ENCODE measurements at places on chromosomes 11 and 22.

DNA sequence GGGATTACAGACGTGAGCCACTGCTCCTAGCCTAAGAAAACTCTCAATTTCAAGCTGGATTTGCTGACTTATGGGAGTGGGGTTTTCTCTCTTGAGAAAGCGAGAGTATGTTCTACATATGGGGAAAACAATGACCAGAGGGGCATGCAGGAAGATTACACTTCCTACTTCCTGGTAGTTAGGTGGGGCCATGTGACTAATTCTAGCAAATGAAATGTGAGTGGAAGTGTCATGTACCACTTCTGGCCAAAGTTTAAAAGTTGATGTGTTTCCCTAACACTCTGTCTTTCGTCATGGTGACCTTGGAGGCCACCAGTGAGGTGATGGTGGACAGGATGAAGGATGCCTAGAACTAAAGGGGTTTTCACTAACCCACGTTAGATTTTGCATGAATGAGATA is 50.5 kb downstream of the PARVG start:
- H3K27ac ChIP-seq, result no peak overlapping the region
- H3K36me3 ChIP-seq, result no peaks in the 10 kb centered on the region
- no peak overlapping the region for H3K4me3 ChIP-seq
- H3K27me3 ChIP-seq, result peaks cover under 1% of the 10 kb centered on the region
- DNase-seq, result no peak

DNA sequence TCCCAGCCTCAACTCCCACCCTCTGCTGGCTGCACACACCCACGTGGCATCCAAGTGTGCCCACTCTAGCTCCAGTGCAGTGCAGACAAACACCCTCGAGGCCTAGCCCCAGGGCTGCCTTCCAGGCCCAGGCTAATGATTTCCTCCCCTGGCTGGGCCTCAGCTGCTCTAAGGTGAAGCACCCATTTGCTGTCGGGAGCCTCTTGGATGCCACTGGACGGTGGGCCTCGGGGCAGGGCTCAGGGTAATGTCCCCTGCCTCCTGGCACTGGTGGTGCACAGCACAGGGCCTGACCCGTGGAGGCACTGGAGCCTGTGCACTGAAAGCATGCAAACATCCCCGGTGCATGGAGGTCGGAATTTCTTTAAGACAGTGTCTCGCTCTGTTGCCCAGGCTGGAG is 635.2 kb downstream of the TBC1D22A start:
- no peak for DNase-seq
- H3K27ac ChIP-seq, result no peak overlapping the region
- no peaks in the 10 kb centered on the region for H3K4me1 ChIP-seq
- no peak overlapping the region for H3K4me3 ChIP-seq
- no peaks in the 10 kb centered on the region for H3K36me3 ChIP-seq

DNA sequence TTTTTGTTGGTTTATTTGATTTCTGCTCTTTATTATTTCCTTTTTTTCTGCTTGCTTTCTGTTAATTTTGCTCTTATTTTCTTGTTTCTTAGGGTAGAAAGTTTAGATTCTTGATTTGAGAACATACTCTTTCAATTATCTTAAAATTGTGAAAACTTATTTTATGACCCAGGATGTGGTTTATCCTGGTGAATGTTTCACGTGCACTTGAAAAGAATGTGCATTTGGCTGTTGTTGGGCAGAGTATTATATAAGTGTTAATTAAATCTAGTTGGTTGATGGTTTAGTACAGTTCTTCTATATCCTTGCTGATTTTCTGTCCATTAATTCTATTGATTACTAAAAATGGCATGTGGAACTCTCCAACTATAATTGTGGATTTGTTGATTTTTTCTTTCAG is 66.9 kb upstream of the NARS2 start:
- H3K27ac ChIP-seq, result no peak overlapping the region
- peaks cover 7% of the 10 kb centered on the region for H3K36me3 ChIP-seq
- no peak overlapping the region for H3K4me3 ChIP-seq
- DNase-seq, result no peak

- peaks cover 8% of the 10 kb centered on the region for H3K4me1 ChIP-seq
- H3K36me3 ChIP-seq, result no peaks in the 10 kb centered on the region
- DNase-seq, result no peak
- H3K27me3 ChIP-seq, result peaks cover 10% of the 10 kb centered on the region
Observed at GRCh38 chr22:24997023-24997422, 44.5 kb downstream of the KIAA1671 start.

DNA sequence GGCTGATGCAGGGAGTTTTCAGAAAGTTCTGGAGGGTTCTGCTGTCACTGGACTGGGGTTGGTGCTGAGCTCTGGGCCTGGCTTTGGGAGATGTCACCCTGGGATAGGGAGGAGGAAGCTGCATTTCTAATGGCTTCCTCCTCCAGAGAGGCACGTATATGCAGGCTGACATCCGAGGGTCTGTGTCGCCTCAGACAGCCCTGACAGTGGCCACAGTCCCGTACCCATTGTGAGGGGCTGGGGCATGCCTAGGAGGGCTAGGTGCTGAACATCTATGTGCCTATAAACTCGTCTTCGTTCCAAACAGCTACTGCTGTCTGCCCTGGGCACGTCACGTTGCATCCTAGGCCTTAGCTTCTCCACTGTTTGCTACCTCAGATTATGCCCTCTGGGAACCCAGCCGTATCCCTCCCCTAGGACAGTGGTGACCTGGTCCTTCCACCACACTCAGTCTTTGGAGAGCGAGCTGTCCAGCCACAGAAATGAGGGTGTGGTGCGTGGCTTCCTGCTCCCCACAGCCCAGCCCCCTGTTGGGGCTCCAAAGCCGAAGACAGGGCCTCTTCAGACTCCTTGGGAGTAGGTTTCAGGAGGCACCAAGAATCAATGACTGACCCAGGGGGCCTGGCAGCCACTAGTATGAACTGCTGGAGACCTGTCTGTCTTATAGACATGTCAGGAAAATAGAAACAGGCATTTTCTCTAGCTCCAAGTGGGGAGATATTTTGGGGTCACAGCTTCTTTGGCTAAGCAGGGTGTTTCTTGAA is 26.4 kb downstream of the ADAMTS15 start:
- no peaks in the 10 kb centered on the region for H3K27me3 ChIP-seq
- H3K4me1 ChIP-seq, result no peaks in the 10 kb centered on the region
- no peak for DNase-seq
- H3K36me3 ChIP-seq, result no peaks in the 10 kb centered on the region

DNA sequence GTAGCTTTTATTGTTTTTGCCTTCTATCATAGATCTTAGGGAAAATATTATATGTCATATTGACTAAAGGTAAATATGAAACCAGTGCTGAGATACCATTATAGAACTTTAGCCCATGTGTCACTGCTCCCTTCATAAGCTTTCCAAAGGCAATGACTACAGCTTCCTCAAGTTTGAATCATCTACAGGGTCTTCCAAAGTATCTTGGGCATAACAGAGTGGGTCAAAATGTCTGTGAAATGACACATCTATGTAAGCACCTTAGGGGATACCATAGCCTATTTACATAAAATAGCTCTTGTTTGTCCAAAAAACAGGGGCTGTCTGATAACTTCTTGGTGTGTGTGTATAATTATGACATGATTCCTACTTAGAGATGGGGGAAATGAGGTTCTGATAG is 52.5 kb downstream of the RELT start:
- H3K4me1 ChIP-seq, result peaks cover 3% of the 10 kb centered on the region
- DNase-seq, result no peak
- no peaks in the 10 kb centered on the region for H3K27me3 ChIP-seq
- no peak overlapping the region for H3K27ac ChIP-seq
- H3K4me3 ChIP-seq, result no peak overlapping the region
- no peaks in the 10 kb centered on the region for H3K36me3 ChIP-seq

GRCh38 chr22:26281941-26282340 is 112.7 kb downstream of the SEZ6L start:
- H3K36me3 ChIP-seq, result no peaks in the 10 kb centered on the region
- H3K4me1 ChIP-seq, result no peaks in the 10 kb centered on the region
- no peak overlapping the region for H3K27ac ChIP-seq
- peaks cover 15% of the 10 kb centered on the region for H3K27me3 ChIP-seq

- no peak overlapping the region for H3K27ac ChIP-seq
- H3K4me3 ChIP-seq, result no peak overlapping the region
- no peaks in the 10 kb centered on the region for H3K27me3 ChIP-seq
- peaks cover 4% of the 10 kb centered on the region for H3K4me1 ChIP-seq
- no peak for DNase-seq
- no peaks in the 10 kb centered on the region for H3K36me3 ChIP-seq
Observed at GRCh38 chr11:11036185-11036847, 178.5 kb upstream of the ZBED5 start.

- peaks cover 3% of the 10 kb centered on the region for H3K27me3 ChIP-seq
- H3K27ac ChIP-seq, result no peak overlapping the region
- no peaks in the 10 kb centered on the region for H3K36me3 ChIP-seq
- no peaks in the 10 kb centered on the region for H3K4me1 ChIP-seq
Observed at GRCh38 chr22:47296405-47297260, 534.2 kb downstream of the TBC1D22A start.

DNA sequence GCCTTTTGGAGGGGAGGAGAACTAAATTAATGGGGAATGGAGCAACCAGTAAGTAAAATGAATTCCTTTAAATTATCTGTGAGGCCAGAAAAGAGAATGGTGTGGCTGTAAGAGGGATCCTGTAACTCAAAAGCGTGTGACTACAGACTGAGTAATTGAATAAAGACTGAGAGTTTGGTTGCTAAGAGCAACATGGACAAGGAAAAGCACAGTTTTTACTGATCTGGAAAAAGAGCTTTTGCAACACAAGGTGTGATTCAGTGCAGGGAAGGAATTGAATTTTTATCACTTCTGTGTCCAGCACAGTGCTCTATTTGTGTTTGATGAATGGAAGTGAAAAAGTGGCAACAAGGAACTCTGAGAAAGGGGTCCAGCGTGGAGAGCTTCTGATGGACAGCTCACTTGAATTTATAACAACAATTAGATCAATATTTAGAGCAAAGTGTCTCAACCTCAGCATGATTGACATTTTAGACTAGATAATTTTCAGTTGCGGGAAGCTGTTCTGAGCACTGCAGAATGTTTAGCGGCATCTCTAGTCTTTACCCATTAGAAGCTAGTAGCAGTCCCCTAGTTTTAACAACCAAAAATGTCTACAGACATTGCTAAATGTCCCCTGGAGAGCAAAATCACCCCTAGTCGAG is 202.8 kb upstream of the BDNF start:
- H3K27ac ChIP-seq, result no peak overlapping the region
- no peaks in the 10 kb centered on the region for H3K27me3 ChIP-seq
- no peak for DNase-seq
- no peak overlapping the region for H3K4me3 ChIP-seq
- H3K36me3 ChIP-seq, result no peaks in the 10 kb centered on the region

- H3K36me3 ChIP-seq, result no peaks in the 10 kb centered on the region
- H3K27ac ChIP-seq, result no peak overlapping the region
- no peaks in the 10 kb centered on the region for H3K4me1 ChIP-seq
- peaks cover 6% of the 10 kb centered on the region for H3K27me3 ChIP-seq
Observed at GRCh38 chr11:2098691-2099515, 40.3 kb downstream of the IGF2 start.

- no peaks in the 10 kb centered on the region for H3K4me1 ChIP-seq
- H3K36me3 ChIP-seq, result no peaks in the 10 kb centered on the region
- no peak overlapping the region for H3K27ac ChIP-seq
Observed at GRCh38 chr11:78889698-78890097, 315.0 kb upstream of the NARS2 start.

DNA sequence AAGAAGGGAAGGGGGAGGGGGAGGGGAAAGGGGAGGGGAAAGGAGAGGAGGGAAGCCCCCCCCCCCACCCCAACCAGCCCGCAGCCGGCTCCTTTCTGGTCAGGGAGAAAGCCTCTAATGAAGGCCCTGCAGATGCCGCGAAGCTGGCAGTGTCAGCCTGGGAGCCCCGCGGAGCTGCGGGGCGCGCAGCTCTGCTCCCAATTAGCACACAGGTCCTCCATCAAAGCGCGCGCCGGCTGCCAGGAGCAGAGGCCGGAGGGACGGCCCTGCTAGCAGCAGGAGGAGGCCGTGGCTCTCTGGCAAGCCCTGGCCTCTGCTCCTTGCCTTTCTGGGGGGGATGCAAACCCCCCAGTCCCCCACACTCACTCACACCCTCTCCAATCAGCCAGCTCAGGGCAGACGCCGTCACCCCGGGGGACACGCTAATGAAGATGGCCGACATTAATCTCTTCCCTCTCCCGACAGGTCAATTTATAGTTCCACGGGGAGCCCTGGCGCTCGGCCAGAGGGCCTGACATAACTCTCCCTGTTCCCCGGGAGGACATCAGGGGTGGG is 70.5 kb upstream of the TCF20 start:
- H3K4me3 ChIP-seq, result no peak overlapping the region
- no peaks in the 10 kb centered on the region for H3K36me3 ChIP-seq
- H3K4me1 ChIP-seq, result peaks cover 5% of the 10 kb centered on the region
- peaks cover 5% of the 10 kb centered on the region for H3K27me3 ChIP-seq

- H3K27ac ChIP-seq, result no peak overlapping the region
- DNase-seq, result no peak
- H3K36me3 ChIP-seq, result no peaks in the 10 kb centered on the region
- no peaks in the 10 kb centered on the region for H3K27me3 ChIP-seq
- peaks cover 15% of the 10 kb centered on the region for H3K4me1 ChIP-seq
Observed at GRCh38 chr11:16818284-16818683, 79.8 kb downstream of the C11orf58 start.

- H3K27me3 ChIP-seq, result peaks cover 44% of the 10 kb centered on the region
- no peaks in the 10 kb centered on the region for H3K4me1 ChIP-seq
- no peak overlapping the region for H3K27ac ChIP-seq
- H3K4me3 ChIP-seq, result no peak overlapping the region
- no peak for DNase-seq
- H3K36me3 ChIP-seq, result no peaks in the 10 kb centered on the region
Observed at GRCh38 chr11:43546561-43547429, 133.7 kb upstream of the HSD17B12 start.

DNA sequence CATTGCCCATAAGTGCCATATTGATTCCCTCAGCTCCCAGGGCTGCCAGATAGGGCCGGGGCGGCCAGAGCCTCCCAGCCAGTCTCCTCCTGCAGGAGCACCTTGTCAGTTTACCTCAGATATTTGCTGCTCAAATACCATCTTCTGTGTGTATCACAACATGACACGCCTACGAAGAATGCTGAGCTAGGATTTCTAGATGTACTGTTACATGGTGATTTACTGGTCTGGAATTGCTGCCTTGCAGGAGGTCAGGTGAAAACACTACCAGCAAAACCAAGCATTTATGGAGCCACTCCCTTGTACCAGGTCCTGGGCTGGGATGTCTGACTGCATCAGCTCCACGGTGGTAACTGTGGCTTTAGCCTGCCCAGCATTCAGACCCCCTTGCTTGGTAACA is 11.8 kb downstream of the MICAL3 start:
- peaks cover 2% of the 10 kb centered on the region for H3K4me1 ChIP-seq
- no peak overlapping the region for H3K27ac ChIP-seq
- peaks cover 3% of the 10 kb centered on the region for H3K27me3 ChIP-seq
- H3K36me3 ChIP-seq, result no peaks in the 10 kb centered on the region

DNA sequence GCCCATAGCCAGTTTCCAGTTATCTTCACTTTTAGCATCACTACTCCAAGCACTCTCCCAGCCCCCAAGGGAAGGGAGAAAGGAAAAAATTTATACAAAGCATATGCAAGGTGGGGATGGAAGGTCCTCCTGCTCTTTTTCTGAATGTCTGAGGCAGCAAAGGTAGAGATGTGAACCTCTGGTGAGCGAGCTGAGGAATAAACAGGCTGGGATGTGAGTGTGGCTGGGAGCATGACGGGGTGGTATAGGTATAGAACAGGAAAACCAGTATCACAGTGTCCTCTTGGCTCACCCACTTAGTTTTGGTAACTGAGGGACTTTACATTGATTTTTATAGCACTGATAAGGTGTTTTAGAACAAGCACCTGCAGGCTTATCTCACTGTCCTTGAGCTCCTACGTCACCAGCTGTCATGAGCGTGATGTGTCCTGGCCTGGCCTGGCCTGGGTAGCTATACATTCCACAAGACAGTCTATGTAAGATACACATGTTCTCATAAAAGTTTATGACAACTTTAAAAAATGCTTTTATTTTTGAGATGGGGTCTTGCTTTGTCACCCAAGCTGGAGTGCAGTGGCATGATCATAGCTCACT is 10.3 kb upstream of the POLD3 start:
- no peaks in the 10 kb centered on the region for H3K27me3 ChIP-seq
- no peak for DNase-seq
- H3K27ac ChIP-seq, result no peak overlapping the region
- no peaks in the 10 kb centered on the region for H3K36me3 ChIP-seq
- no peaks in the 10 kb centered on the region for H3K4me1 ChIP-seq

Data from activated naive CD8-positive, alpha-beta T cell treated with anti-CD3 and anti-CD28 coated beads, Interleukin-2, amount 50 U/mL, for 24 hours (primary cell).